ENCODE measurements at places on chromosomes 16 and 17.

- no peaks in the 10 kb centered on the region for H3K36me3 ChIP-seq
- H3K27me3 ChIP-seq: no peaks in the 10 kb centered on the region
- H3K4me1 ChIP-seq: no peaks in the 10 kb centered on the region
These were observed 99.0 kb downstream of the CMIP start for GRCh38 chr16:81543571-81543970.

DNA sequence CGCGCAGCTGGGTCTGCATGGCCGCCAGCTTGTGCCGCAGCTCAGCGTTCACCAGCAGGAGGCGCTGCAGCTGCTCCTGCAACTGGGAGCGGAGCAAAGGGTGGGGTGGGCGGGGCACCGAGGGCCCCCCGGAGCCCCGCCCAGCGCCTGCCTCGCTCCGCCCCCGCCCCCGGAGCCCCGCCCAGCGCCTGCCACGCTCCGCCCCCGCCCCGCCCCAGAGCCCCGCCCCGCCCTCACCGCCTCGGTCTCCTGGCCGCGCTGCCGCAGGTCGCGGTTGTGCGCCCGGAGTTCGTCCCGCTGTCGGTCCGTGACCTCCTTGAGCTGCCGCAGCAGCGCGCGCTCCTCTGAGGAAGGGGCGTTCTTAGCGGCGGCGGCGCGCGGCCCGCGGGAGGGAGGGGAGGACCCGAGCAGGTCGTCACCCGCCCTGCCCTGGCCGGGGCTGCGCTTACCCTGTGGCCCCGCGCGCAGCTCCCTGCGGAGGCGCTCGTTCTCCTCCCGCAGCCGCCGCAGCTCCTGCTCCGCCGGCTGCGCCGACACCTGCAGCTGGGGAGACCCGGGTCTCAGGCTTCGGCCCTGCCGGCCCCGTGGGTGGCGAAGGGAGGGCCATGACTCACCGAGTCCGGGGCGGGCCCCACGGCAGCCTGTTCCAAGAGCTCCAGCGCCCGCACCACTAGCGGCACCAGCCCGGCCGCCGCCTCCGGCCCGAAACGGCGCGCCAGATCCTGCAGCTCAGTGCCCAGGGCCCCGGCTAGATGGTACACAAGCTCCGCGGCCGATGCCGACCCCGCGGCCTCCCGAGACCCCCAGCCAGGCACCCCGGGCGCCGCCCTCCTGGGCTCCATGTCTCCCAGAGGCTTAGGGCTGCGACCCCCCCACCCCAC is 463 bp downstream of the RILP start:
- H3K4me3 ChIP-seq: peak overlapping the region; percentile 78
- H3K27me3 ChIP-seq: no peaks in the 10 kb centered on the region
- H3K27ac ChIP-seq: peak overlapping the region; percentile 94
- peaks cover 14% of the 10 kb centered on the region for H3K4me1 ChIP-seq

DNA sequence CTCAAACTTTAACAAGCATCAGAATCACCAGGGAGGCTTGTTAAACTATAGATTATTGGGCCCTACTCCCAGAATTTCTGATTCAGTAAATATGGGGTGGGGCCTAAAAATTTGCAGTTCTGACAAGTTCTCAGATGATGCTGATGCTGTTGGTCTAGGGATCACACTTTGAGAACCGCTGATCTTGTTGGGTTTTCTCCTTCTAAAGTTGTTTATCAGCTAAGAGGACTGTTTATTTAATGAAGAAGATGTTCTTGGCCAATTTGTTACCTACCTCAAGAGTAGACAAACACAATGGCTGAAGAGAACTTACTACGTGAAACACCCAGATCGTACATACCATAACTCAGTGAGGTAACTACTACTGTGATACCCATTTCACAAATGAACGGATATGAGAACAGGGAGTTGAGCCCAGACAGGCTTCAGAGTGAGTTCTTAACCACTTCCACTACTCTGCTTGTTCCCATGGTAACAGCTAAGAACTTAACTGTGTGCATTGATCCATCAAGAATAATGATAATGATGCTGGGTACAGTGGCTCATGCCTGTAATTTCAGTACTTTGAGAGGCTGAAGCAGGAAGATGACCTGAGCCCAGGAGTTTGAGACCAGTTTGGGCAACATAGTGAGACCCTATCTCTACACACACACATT is 85.3 kb upstream of the NSRP1 start:
- no peaks in the 10 kb centered on the region for H3K27me3 ChIP-seq
- H3K36me3 ChIP-seq: no peaks in the 10 kb centered on the region
- H3K27ac ChIP-seq: no peak overlapping the region
- DNase-seq: no peak
- no peaks in the 10 kb centered on the region for H3K4me1 ChIP-seq

DNA sequence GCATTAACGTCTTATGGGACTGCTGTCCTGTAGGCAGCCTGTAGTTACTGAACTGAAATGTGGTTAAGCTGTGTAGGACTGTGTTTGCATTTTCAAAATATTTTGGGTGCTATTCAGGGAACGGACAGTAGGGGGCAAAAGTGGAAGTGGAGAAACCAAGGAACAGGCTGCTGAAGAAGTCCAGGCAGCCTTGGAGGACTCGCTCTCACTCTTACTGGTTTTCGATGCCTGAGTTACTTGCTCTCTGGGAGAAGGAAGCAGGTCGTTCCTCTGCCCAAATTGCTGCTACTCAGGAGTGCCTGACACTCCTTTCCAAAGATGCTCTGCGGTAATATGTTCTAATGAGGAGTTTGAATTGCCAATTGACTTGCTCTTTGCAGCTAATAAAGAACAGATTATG is 64.5 kb upstream of the RBFOX1 start:
- no peaks in the 10 kb centered on the region for H3K4me1 ChIP-seq
- no peak overlapping the region for H3K27ac ChIP-seq
- no peak overlapping the region for H3K4me3 ChIP-seq
- DNase-seq: no peak
- no peaks in the 10 kb centered on the region for H3K27me3 ChIP-seq

DNA sequence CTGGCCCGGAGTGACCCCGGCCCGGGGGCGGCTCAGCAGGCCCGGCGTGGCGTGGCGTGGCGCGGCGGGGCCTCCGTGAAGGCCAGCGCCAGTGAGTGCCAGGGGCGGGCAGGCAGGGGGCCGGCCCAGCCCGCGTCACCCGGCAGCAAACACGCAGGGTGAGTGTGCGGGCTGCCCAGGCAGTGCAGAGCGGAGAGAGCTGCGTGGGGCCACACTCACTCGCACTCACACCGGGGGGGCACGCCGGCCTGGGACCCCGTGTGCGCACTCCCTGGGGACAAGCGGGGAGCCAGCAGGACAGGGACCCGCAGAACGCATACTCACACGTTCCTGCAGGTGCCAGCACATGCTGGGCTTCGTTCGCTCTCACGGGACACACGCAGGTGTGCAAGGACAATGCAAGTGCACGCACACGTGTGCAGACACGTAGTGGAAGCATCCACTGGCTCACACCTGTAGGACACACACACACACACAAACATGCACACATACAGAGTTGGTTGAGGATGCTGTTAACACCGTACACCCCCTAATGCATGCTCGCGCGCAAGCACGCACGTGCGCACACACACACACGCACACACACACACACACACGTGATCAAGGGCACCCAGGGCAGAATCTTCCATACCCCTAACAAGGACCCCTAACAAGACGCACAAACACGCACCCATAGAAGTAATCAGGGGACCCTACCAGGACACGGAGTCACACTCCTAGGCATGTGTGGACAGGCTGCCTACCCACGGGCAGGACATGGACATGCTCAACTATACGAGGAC is 7.7 kb downstream of the USP6 start:
- H3K27ac ChIP-seq: no peak overlapping the region
- no peaks in the 10 kb centered on the region for H3K4me1 ChIP-seq
- H3K4me3 ChIP-seq: peak overlapping the region; percentile 71

DNA sequence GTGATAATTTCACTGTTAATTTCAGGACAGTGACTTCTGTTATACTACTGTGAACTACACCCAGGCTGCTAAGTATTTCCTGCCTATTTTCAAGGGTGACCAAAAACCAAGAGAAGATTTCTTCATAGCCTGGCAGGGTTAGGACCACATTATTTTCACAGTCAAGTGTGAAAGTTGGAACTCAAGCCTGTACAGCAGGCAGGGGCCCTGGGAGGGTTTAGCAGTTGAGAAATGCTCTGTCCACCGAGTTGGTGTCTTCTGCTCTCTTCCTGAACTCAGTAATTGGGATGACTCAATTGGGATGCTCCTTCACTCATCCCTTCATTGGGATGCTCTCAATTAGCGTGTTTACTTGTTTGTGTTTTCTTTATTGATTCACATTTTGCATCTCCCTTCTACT is 347.3 kb upstream of the CDH11 start:
- H3K4me1 ChIP-seq: no peaks in the 10 kb centered on the region
- DNase-seq: no peak
- H3K27ac ChIP-seq: no peak overlapping the region

GRCh38 chr17:8542599-8543502 is 87.7 kb downstream of the MYH10 start:
- H3K4me3 ChIP-seq: no peak overlapping the region
- H3K27me3 ChIP-seq: no peaks in the 10 kb centered on the region
- peak overlapping the region; percentile 57 for H3K27ac ChIP-seq

- no peaks in the 10 kb centered on the region for H3K36me3 ChIP-seq
- H3K4me1 ChIP-seq: no peaks in the 10 kb centered on the region
- no peak overlapping the region for H3K4me3 ChIP-seq
- DNase-seq: no peak
- no peak overlapping the region for H3K27ac ChIP-seq
- no peaks in the 10 kb centered on the region for H3K27me3 ChIP-seq
These were observed 221.6 kb upstream of the DYNLRB2 start for GRCh38 chr16:80319181-80319580.

DNA sequence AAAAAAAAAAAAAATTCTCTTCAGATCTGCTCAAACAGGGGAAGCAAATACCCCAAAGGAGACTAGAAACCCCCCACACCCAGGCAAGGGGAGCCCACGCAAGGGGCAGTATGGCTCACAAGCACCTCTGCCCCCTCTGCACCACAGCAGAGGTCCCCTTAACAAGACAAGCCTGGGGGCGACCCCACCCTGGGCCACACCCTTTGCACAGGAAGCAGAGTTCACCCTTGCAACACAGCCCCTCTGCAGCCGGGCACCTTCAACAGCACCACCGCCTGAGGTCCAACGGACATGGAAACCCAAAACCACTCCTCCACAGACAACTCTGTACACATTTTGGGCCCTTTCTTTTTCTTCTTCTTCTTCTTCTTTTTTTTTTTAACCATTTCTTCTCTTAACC is 12.8 kb downstream of the AXIN1 start:
- no peak for DNase-seq
- no peak overlapping the region for H3K27ac ChIP-seq
- H3K4me3 ChIP-seq: no peak overlapping the region

DNA sequence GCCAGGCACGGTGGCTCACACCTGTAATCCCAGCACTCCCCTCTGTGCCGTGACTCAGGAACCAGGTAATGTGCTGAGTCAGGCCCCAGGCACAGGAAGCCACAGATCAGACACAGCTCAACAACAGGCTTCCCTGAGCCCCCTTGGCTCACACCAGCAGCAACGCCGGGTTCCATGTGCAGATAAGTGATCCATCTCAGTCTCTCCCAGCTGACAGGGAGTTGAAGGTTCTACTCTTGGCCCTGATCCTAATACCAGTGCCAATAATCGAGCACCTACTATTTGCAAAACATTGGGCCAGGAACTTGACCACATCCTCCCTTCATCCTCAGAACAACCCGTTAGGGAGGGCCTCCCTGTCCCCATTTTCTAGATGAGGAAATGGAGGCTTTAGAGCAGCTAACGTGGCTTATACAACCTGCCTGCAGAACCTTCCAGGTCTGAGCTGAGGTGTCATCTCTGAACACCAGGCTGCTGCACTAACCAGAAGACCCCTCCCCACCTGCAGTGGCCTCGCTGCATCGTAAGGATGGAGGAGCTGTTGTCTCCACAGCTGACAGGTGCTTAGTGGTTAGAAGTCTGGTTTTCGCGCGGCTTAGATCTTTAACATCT is 64.8 kb upstream of the AMZ2 start:
- no peaks in the 10 kb centered on the region for H3K4me1 ChIP-seq
- H3K36me3 ChIP-seq: no peaks in the 10 kb centered on the region
- H3K4me3 ChIP-seq: no peak overlapping the region

- H3K36me3 ChIP-seq: no peaks in the 10 kb centered on the region
- H3K27me3 ChIP-seq: no peaks in the 10 kb centered on the region
- H3K4me3 ChIP-seq: peak overlapping the region; percentile 79
- no peak for DNase-seq
- peak overlapping the region; percentile 96 for H3K27ac ChIP-seq
These were observed 479 bp downstream of the ITGA3 start for GRCh38 chr17:50056217-50056960.

DNA sequence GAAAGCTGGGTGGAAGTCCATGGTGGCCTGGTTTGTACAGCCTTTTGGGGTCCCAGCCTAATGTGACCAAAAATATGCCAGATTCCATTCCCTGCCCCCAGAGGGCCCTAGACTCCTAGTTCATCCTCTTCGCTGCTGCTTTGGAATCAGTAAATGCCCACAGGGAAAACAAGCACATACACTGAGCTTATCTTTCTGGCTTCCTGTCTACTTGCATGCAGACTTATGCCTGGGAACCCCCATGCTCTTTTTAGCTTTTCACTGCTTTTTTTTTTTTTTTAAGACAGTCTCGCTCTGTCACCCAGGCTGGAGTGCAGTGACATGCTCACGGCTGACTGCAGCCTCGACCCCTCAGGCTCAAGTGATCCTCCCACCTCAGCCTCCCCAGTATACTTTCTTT is 6.2 kb upstream of the CD300LG start:
- H3K27me3 ChIP-seq: no peaks in the 10 kb centered on the region
- no peaks in the 10 kb centered on the region for H3K36me3 ChIP-seq
- peak overlapping the region; percentile 60 for H3K27ac ChIP-seq
- DNase-seq: no peak
- peak overlapping the region; percentile 26 for H3K4me3 ChIP-seq

DNA sequence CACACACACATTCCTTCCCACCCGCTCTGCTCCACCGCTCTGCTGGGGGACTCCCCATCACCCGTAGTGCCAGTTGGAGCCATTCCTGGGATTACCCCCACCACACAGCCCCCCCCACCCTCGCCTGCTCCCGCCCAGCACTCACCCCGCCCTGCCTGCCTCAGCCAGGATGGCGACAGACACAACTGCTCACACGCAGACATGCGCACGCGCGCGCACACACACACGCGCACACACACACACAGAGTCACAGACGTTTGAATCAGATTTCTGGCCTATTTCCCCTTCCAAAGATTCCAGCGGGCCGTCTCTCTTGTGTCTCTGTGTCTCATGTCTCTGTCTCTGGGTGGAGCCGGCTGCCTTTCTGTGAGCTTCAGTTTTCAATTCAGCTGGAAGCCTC is 4.4 kb downstream of the CACNA1G start:
- H3K27ac ChIP-seq: peak overlapping the region; percentile 61
- no peaks in the 10 kb centered on the region for H3K36me3 ChIP-seq
- H3K27me3 ChIP-seq: peaks cover 5% of the 10 kb centered on the region
- DNase-seq: peak; percentile 61
- peaks cover 14% of the 10 kb centered on the region for H3K4me1 ChIP-seq

DNA sequence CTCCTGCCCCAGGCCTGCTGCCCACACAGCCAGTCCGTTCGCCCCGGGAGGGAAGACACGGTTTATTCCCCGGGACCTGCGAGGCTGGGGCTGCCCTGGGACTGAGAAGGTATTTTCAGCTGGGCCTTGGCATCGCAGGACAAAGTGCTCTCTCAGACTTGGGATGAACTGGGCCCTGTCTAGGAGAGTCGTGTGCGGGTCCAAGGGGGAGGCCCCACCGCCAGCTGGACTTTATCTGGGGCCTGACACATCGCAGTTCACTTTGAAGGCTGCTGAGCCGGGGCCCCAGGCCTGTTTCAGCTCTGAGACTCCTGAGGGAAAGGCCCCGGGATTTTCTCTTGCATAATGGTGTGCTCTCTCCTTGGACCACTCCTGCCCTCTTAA is 6.8 kb downstream of the CRISPLD2 start:
- H3K36me3 ChIP-seq: no peaks in the 10 kb centered on the region
- H3K27me3 ChIP-seq: no peaks in the 10 kb centered on the region
- H3K4me3 ChIP-seq: no peak overlapping the region
- no peak for DNase-seq

- H3K4me1 ChIP-seq: peaks cover 11% of the 10 kb centered on the region
- no peak overlapping the region for H3K27ac ChIP-seq
- no peaks in the 10 kb centered on the region for H3K27me3 ChIP-seq
These were observed 7.5 kb downstream of the EIF1 start for GRCh38 chr17:41695954-41696757.
